Left colon (tissue), 2 donors: ENCODE measurements at places on chromosomes 3 and 15. TPM values are rescaled to one million over a fixed set of nuclear protein-coding genes. Genes with fewer than 3 reads are reported as not detected.
A peak's percentile ranks its signal among the peaks of the same experiment; 100 is the strongest.

GRCh38 chr15:73885954-73886700 is 12.8 kb downstream of the TBC1D21 start:
- DNase-seq: no peak

GRCh38 chr3:120498556-120499346 is 48.0 kb upstream of the FSTL1 start:
- DNase-seq: no peak

The DOCK3 gene
- 0.09 TPM for total RNA-seq

GRCh38 chr15:78208887-78209645 is 25.3 kb downstream of the ACSBG1 start:
- DNase-seq: peak; percentile 50

The NT5DC2 gene
- 14.1 TPM for total RNA-seq

DNA sequence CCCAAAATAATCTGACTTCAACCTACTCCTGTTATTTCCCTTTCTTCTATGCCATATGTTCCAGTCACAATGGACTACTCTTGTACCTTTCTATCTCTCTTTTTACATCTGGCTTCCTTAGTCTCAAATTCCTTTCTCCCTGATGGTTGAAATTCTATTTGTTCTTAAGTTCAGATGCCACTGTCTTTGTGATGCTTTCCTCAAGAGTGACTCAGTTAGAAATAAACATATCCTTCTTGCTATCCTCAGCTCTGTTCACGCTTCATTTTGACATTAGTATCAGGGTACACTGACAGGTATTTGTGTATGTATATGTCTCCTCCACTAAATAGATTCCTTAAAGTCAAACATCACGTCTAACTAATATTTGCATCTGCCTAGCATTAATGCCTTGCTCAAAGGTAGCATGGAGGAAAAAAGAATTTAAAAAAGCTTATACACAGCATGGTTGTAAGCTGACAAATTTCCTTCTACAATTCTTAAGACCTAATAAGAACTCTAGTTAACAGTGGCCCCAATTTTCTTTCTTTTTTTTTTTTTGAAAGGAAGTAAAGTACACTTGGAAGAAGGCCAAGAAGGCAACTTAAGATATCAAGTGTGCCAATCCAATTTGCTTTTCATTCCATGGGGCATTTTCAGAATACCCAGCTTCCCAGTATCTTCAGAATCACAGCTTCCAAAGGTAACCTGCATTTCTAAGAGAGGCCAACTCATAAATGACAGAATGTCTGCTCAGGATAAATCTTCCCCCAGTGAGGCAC is 58.0 kb downstream of the CHAC1 start:
- DNase-seq: no peak

The MLH1 gene
- total RNA-seq: 17.3 TPM

- DNase-seq: peak; percentile 74
Observed at GRCh38 chr15:66862940-66863335, 160.9 kb downstream of the SMAD6 start.

DNA sequence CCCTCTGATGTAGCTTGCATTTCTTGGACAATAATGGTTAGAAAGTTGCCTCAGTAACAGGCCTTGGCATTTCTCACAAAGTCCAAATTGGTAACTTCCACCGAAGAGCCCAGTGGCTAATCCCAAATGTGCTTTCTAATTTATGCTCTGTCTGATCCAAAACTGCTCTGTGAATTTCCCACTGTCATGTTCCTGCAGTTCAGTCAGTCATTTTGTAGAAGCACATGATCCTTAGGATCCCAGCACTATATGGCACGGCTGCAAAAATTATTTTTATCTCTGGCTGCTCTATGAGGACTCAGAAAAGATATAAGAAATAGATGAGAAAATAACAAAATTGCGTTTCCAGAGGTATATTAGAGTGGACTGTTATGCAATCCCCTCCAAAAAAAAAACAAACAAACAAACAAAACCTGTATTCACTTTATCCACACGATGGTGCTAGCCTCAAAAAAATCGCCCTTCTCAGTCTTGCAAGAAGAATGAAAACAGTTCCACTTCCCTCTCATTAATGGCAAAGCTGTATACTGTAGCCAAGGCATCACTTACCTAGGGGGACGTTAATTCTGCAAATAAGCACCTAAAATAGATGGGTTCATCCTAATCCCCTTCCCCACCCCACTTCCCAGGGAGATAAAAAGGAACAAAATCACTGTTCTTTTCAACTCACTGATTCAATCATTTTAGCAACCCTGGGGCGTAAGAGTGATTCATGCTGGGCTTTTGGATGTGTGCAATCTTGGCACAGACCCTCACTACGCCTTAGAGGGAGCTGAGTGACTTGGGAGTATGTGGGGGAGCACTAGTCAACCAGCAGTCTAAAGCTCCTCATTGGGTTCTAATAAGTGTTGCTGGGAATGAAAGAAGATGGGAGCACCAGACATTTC is 61.3 kb downstream of the TMCO5A start:
- DNase-seq: no peak

DNA sequence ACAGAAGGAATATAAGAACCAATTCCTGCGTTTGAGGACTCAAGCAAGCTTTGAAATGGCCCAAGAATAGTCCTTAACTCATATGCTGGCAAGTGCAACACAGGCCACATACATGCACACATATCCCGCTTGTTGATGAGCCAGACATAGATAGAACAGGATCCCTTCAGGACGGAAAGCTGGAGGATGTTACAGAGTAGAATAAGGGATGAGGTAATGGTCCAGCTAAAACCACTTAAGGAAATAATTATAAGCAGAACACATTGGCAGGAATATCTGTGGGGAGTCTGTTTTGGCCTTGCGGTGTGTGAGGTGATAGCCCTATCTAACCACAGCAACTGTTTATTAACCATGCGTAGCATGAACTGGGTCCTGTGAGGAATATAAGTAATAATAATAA is 25.0 kb downstream of the SCG3 start:
- DNase-seq: no peak

The SMC4 gene
- total RNA-seq: 30.9 TPM
